ENCODE measurements at places on chromosomes 5 and 9.

DNA sequence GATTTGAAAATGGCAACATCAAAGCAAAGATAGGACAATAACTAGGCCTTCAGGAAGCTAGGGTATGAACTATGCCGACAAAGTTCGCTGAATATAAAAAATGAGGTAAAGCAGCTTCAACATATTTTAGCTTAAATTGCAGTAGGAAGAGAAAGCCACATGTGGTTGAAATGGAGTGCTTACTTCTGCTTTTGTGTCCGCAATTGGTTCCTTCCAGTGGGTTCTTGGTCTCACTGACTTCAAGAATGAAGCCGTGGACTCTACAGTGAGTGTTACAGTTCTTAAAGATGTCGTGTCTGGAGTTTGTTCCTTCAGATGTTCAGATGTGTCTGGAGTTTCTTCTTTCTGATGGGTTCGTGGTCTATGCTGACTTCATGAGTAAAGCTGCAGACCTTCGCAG, 95.2 kb downstream of the APTX start:
- DNase-seq = no peak

GRCh38 chr9:134632329-134632728, 9.3 kb upstream of the COL5A1 start:
- no peak for DNase-seq

DNA sequence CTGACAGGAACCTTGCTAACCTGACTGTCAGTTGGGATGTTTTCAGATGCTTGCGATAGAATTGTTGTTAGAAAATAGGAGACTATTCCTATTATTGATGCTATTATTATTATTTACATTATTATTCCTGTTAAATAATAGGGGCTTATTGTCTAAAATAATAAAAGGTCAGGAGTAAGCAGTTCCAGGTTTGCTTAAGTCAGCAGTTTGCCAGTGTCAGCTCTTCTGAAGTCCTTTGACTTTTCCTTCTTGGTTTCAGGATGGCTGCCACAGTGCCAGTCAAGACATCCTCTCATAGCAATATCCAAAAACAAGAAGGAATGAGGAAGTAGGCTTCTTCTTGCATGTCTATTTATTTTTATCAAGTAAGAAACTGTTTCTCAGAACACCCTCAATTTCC, 141.7 kb upstream of the MARCHF11 start:
- no peak for DNase-seq

DNA sequence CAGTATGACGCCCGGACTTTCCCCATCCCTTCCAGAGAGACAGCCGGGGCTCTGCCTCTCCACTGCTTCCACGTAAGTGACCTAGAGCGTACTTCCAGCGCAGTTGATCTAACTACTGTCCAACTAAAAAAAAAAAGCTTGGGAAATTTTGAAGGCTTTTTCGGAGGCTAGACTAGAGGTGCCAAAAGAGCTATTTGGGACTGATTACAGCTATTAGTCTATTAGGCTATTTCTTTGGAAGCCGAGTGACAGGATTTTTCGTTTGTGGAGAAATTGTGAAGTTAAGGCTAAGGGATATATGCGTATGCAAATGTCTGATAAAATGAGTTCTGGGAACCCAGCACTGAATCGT, 1.5 kb downstream of the CCNO start:
- DNase-seq = no peak

GRCh38 chr9:137454145-137454596, 5.0 kb downstream of the NSMF start:
- DNase-seq = no peak

- peak; percentile 31 for DNase-seq
These were observed 3.4 kb downstream of the IL4 start for GRCh38 chr5:132677191-132677590.

- DNase-seq = no peak
These were observed 518 bp downstream of the UBE2B start for GRCh38 chr5:134371834-134372340.

- DNase-seq = no peak
These were observed 84.8 kb downstream of the CAMK4 start for GRCh38 chr5:111308951-111309350.

DNA sequence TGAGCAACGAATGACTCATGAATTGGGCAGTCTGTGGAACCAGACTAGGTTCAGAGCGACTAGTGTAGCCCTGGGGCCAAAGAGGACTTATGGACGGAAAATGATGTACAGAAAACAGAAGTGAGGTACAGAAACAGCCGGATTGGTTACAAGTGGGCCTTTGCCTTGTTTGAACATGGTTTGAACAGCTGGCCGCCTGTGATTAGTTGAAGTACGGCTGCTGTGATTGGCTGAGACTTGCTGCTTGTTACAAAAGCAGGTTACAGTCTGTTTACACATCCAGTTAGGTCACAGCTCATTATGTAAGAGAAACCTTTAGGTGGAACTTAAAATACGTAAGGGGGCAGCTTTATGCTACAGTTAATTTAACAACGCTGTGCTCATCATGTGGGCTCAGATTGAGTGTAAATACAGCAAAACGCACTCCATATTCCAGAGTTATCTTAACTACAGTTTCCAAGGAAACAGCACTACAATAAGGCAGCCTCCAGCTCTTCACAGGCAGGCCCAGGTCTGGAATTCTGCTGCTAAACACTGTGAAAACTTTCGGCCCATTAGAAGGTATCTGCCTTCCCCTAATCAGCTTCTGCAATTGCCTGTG, 6.5 kb downstream of the AMACR start:
- no peak for DNase-seq

GRCh38 chr5:66969963-66970362, 226.6 kb downstream of the CD180 start:
- DNase-seq = no peak

DNA sequence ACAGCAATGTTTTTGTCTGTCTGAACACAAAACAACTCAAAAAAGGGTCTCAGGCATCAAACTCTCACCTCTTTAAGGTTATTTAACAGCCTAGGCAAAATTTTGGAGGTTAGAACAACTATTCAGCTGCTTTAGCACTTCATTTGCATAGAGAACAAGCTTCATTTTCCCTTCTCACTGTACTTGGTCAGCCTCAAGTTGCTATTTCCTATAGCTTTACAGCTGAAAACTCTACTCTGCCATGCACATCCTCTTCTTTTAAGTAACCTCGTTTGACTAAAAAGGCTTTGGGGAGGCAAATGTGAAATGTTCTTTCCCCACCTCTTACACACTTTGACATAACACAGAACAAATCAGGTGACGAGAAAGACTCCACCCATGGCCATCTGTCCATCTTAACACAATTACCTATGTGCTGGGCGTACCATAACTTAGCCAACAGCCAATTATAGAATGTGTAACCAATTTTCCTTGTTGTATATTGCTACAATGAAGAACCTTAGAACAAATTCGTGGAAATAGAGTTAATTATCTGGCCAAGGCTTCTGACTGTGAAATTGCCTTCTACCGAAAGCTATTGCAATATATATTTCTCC, 195.7 kb downstream of the DCP2 start:
- DNase-seq = no peak

- DNase-seq = no peak
These were observed 19.8 kb downstream of the SLC6A18 start for GRCh38 chr5:1244976-1245375.

DNA sequence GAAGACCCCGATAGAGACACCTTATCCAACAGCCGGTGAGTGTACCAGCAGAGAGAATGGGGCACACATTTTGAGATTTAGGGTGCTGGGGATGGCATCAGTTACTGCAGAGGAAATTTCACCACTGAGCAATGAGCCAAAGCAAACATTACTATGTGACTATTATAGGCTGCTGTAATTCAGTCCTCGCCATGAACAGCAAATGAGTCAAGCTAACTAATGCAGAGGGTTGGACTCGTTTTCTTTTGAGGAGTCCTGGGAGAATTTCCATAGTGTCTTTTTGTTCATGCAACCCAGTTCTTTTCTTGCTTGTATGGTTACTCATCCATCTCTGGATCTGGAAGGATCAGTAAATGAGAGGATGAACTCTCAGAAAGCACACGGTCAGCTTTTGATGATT, 323.8 kb downstream of the PSAT1 start:
- no peak for DNase-seq

GRCh38 chr9:4886698-4887097, 94.0 kb downstream of the RCL1 start:
- no peak for DNase-seq

GRCh38 chr9:99725852-99726251, 95.8 kb upstream of the NR4A3 start:
- DNase-seq = no peak

- DNase-seq = no peak
These were observed 628.4 kb downstream of the HINT1 start for GRCh38 chr5:130536691-130537090.

DNA sequence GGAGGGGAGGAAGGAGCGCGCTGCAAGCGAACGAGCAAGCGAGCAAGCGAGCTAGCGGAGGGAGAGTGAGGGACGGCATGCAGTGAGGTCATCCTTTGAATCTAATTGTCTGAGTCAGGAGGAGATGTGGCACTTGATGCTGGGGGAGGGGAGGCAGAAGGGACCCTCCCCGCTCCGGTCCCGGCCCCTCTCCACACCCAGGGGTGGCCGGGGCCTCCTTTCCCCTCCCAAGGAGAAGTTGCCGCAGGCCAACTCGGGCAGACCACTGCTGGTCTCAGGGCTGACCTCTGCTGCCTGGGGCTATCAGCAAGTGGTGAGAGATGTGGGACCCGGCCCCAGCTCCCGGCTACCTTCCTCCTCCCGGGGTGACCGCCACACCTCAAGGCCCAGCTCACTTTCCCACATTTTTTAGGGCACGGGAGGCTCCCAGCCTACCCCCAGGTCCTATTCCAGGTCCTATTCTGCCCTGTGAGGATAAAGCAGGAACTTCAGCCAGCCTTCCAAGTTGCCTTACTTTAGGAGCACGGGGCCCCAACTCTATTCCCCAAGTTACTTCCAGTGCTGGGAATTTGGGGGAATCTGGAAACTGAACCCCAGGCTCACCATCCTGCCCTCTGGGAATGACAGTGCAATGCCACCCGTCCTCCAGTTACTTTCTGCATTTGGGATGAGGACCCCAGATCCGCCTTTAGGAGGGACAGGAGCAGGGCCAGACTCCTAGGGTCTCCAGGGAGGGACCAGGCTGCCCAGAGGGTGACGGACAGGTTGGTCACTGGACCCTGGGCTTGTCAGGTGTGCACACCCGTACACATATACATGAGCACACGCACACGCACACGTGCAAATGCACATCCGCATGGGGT, 11.1 kb downstream of the CNTFR start:
- no peak for DNase-seq

- peak; percentile 90 for DNase-seq
These were observed at the start of gene OSMR for GRCh38 chr5:38845526-38846378. OSMR (plus strand) TSS chr5:38846012; CDS start chr5:38869045, 23,033 bp downstream.

GRCh38 chr9:565528-565927, 276.0 kb upstream of the DMRT1 start:
- no peak for DNase-seq

GRCh38 chr5:149747141-149747832, 17.2 kb downstream of the PPARGC1B start:
- no peak for DNase-seq

DNA sequence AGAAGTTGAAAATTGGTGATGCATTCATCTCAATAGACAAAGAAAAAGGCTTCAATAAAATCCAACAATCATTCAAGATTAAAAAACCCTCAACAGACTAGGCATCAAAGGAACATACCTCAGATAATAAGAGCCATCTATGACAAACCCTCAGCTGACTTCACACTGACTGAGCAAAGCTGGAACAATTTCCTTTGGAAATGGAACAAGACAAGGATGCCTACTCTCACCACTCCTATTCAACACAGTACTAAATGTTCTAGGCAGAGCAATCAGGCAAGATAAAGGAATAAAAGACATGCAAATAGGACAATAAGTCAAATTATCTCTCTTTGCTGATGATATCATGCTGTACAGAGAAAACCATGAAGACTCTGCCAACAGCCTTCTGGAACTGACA, 1188.1 kb downstream of the DTWD2 start:
- DNase-seq = no peak

DNA sequence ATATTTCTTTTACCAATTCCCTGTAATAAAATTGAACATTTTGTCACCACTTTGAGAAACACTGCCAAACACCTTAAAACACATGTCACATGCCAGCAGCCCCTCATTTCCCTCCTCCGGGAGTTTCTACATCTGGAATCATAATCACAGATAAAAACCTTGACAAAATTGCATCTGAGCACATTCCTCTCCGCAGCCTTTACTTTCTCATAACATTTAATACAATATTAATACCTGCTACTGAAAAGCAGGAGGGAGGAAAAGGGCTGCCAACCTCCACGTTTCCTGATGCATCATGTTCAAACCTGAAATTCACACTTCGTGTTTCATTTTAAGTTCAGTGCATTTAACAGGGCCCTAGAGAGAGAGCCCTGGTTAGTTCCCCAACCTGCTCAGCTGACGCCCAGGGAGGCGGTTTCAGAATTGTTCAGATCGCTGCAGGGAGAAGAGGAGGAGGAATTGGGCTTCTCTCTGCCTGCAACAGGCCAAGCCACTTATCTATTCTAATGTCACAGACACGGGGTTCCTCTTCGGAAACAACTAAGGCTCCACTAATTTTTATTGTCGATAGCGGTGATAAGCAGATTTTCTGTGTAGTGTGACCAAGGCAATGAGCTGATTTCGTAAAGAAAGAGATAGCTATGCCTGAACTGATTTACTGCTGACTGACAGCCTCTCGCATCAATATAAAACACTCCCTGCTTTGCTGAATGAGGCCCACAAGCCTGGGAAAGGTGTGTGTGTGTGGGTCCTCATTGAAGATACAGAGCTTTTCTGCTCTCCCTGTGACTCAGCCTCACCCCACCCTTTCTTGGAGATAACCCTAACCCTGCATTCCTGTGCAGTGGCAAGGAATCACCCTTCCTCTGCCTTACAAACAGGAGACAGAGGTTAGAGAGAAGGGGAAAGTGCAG, 4.9 kb upstream of the LHX2 start:
- no peak for DNase-seq

- no peak for DNase-seq
These were observed 84.3 kb upstream of the HAND1 start for GRCh38 chr5:154562244-154562880.

DNA sequence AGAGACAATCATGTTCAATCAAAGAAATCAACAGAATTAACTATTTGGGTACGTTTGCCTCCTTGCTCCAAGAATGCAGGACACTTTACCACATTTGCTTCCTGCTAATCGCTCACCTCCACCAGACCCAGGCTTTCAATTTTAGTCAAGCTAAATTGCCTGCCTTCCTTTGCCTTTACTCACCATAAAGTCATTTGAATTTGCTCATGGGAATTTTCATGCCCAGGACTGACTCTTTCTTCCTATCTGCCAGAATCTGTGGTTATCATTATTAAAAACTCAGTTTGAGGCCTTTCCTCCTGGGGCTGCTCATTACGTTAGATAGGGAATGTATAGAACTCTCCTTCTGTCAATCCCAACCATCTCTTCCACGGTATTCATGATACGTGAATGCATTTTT, 1935.3 kb upstream of the WWC1 start:
- no peak for DNase-seq

GRCh38 chr9:104319198-104319597, 184.9 kb upstream of the OR13F1 start:
- no peak for DNase-seq

DNA sequence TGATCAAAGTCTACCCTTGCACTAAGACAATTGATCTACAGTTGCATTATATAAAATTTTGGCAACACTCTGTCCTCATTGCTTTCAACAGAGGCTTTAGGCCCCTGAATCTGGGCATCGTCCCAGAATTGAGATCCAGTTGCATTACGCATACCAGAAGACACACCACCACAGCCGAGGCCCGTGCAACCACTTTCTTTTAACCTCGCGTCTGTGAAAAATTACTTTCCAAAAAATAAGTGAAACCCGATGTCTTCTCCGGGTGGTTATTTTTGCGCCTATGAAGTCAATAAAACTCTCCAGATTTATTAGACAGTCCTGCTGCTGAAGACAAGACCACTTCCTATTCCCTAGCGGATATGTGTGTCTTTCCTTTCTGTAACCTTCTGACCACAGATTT, 52.1 kb upstream of the NFIB start:
- no peak for DNase-seq
